ENCODE measurements at places on chromosomes 7 and 10.

DNA sequence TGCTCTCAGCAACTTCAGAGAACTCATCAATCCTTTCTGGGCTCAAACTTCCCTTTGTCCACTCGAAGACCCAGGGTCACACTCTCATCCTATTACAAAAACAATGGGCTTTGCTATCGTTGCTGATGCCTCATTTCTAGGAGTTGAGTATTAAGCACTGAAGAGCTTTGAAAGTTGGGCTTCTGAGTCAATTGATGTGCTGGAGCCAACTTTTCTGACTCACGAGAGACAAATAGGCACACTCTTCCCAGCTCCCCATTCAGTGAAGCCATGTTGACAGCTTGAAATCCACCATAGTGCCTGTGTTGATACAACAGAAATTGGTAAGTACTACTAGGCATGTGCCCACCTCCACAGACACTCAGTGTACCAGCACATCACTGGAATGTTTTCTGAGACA, 97.5 kb upstream of the PRSS58 start:
- DNase-seq: no peak

DNA sequence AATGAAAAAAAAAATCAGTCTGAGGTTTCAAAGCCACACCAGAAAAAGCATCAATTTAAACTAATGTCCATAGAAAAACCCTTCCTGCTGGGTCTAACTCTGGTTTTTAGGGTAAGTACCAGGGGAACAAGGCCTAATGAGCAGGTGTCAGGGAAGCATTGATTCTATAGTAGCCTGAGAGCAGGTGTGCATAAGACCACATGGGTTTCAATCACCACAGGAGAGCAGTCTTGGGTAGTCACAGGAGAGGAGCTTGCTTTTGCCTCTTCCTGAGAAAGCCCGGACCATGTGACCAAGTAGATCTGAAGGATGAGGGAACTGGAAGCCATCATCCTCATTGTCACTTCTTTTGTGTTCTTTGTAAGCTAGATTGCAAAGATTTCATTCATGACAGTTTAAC, 66.3 kb upstream of the AGK start:
- DNase-seq: no peak

DNA sequence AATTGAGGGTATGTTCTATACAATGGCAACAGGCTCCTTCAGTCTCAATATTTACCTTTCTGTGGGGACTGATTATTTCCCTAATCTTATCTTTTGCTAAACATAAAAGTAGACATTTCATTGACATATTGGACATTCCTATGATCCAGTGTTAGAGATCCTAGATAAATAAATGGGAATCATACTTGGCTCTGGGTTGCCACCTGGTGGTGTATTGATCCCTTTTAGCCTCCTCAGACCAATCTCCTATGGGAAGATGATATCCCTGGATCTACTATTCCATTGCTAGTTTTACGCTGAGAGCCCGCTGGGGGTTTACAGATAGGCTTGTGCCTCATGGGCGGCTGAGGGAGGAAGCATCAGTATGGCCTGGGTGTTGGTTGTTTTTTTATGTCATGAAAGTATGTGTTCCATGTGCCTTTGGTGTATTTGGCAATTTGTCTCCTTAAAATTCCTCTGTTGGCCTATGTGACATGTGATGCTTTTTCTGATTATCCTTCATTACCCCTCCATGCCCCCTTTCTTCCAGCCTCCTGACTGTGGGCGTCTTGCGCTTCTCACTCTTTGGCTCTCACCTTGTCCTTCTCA, 18.8 kb downstream of the CELF2 start:
- no peak for DNase-seq

DNA sequence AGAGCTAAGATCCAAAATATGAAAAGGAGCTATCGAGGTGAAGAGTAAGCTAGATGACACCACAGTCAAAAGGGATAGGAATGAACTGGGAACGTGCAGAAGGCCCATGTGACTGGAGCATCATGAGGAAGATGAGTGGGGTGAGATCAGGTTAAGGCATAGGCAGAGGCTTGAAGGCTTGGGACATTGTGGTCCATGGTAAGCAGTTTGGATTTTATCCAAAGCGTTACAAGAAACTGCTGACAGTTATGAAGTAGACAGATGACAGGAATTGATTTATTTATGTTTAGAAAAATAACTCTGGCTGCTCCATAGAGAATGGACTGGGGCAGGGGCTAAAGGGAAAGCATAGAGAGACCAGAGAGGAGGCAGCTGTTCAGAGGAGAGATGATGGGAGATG, 18.1 kb upstream of the PANK1 start:
- DNase-seq: no peak

- DNase-seq: no peak
These were observed 81.3 kb upstream of the SFMBT2 start for GRCh38 chr10:7491949-7492659.

DNA sequence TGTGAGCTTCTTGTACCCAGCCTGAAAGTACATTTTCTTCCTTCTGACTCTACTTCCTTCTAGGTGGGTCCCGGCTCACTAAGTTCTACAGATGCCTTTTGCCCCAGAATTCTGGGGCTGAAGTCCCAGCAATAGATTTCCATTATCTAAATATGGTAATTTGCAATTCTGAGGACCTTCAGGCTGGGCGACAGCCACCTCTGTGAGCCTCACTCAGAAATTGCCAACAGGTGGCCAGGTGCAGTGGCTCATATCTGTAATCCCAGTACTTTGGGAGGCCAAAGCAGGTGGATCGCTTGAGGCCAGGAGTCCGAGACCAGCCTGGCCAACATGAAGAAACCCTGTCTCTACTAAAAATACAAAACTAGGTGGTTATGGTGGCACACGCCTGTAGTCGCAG, 23.7 kb downstream of the CREM start:
- DNase-seq: no peak

DNA sequence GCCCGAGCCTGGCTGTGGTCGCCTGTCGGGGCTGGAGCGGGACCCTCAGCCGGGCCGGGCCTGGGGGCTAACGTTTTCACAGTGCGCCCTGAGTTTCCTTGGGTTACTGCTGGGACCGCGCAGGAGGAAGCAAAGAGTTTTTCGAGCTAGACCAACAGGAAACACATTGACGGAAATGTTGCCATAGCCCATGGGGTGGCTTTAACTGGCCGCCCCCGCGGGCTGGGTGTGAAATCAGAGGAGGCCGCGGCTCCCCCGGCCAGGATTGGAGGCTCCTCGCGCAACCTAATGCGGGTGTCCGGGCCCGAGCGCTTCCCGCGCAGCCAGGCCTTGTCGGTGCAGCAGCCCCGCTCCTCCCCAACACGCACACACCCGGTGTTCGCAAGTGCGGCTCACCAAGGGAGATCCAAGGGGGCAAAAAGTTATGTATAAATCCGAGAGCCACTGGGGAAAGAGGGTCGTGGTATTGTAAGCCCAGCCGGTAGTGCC, 1.9 kb downstream of the HHEX start:
- DNase-seq: no peak

DNA sequence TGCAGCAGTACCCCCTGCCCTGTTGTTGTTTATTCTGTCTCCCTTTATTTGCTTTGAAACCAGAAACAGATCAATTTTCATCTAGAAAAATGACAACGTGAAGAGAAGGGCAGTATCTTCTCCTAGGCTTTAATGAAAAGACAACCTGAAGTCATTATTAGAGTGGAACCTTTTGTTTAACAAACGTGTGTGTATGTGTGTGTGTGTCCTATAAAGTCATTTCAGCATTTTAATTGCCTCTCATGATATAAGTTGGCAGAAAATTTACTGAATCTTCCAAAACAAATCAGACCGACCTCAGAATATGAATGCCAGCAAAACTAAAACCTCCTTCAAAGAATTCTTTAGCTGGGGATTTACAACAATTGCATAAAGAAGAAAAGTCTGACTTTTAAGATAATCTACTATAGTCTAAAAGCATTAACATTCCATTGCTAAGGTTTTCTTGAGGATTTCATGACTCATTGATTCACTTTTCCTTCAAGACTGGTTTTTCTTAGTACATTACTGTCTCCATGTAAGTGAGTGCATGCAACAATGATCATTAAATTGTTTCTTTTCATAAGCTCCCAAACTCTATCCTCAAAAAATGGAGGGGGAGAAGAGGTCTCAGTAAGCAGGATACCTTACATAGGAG, 3.2 kb downstream of the GLI3 start:
- no peak for DNase-seq

DNA sequence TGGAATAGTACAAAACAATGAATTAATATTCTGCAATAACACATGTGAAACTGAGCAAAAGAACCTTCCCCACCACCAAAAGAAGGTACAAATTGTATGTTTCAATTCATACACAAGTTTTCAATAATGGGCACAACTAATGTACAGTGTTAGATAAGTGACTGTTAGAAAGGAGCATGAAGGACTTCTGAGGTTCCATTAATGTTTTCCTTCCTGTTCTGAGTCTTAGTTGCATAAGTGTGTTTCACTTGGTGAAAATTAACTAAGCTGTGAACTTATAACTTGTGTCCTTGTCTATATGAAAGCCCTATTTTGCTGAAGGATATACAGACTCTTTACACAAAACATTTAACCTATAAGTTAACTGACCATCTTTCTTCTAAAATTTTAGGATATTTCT, 8.2 kb downstream of the GSAP start:
- DNase-seq: no peak

GRCh38 chr7:3430588-3430987, 129.5 kb downstream of the SDK1 start:
- no peak for DNase-seq

- no peak for DNase-seq
These were observed 359.6 kb upstream of the MEOX2 start for GRCh38 chr7:16046041-16046440.

DNA sequence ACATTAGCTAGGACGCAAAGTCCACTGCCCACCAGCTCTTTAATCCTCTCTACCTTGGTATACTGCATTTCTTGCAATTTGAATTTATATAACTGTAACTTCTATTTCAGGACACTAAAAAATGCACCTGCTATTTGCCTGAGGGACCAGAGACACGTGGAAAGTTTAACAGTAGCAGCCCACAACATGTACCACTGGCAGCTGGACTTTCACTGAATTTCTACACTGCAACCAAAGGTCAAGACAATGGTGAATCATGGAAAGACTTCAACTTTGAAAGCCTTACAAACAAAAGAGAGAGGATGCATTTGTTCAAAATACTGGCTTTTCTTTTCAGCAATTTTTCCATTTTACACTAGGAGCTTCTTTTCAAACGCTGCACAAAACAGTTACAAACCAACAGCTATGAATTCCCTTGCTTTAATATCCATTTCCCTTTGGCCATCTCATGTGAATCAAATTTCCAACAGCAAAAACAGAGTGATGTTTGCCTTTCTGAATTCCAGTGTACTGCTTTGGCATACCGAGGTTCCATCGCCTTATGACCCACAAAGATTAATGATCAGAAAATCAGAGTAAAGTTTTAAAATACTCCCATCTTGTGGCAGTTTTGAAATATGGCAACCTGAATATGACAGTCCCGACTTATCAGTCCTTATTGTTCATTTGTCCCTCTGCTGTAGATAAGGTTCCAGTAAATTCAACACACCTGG, 29.9 kb upstream of the HNRNPH3 start:
- no peak for DNase-seq

GRCh38 chr7:27133409-27134231, 3.1 kb upstream of the HOXA4 start:
- DNase-seq: no peak

GRCh38 chr10:127276794-127277462, 80.5 kb upstream of the INSYN2A start:
- DNase-seq: no peak

DNA sequence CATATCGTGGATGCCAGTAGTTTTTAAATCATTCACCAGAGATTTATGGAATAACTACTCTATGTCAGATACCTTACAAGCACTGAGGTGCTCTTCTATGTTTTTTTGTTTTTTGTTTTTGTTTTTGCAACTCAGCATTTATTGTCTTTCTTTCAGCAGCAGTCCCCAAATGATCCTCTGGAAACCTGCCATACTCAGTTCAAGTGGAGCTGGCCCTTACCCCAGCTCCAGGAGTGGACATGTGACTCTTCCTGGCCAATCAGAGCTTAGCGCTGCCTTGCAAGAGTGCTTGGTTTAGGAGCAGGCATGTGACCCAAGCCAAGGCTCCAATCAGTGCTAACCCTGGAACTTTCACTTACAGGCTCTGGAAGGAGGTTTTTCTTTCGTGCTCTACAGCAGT, 356.6 kb upstream of the ZMIZ1 start:
- peak; percentile 12 for DNase-seq

GRCh38 chr10:110699859-110700468, 55.8 kb downstream of the RBM20 start:
- no peak for DNase-seq

GRCh38 chr10:81871558-81871957, 3.4 kb upstream of the NRG3 start:
- no peak for DNase-seq

GRCh38 chr10:80501381-80501912, 36.3 kb upstream of the SH2D4B start:
- no peak for DNase-seq

DNA sequence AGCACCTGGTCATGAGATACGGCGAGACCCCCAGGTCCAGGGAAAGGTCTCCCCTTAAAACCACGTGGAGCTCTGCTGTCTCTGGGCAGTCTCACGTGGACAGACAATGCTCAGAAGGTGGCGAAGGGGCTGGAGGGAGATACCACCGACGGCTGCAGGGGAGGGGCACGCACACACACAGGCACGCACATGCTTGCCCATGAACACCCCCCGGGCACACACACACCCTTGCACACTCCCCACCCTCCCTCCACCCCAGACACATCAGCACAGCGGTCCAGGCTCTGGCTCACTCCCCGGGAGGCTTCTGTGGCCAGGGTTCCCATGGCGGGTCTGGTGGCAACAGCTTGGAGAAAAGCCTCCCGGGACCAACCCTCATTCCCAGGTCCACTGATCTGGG, 52.4 kb upstream of the TNRC18 start:
- no peak for DNase-seq

- DNase-seq: no peak
These were observed 41.4 kb upstream of the GHITM start for GRCh38 chr10:84097787-84098353.

DNA sequence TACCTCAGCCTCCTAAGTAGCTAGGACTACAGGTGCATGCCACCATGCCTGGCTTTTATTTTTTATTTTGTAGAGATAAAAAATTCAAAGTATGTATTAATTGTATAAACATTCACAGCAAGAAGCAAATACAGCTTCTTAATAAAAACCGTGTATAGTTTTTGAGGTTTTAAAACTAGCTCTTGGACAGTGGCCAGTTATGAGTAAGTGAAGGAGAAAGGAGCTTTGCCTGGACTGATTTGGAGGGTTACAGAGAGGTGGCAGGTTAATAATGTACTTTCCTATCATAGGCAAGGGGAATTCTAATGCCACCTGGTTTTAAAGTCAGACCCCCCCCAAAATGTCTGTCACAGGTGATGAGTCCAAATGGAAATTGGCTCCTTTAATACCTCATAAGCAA, 43.4 kb downstream of the ZNRF2 start:
- DNase-seq: no peak

- no peak for DNase-seq
These were observed 39.6 kb downstream of the TBATA start for GRCh38 chr10:70745555-70745954.

- no peak for DNase-seq
These were observed 591.6 kb downstream of the SDK1 start for GRCh38 chr7:3892686-3893085.

Measured in NCI-H510A (cell line).